T-helper 2 cell treated with Interferon-gamma antibody and Interleukin-4, amounts not matched to agents 5 μg/mL and 100 μg/mL, for 36 hours (primary cell): ENCODE measurements at places on chromosomes 4 and X.

DNA sequence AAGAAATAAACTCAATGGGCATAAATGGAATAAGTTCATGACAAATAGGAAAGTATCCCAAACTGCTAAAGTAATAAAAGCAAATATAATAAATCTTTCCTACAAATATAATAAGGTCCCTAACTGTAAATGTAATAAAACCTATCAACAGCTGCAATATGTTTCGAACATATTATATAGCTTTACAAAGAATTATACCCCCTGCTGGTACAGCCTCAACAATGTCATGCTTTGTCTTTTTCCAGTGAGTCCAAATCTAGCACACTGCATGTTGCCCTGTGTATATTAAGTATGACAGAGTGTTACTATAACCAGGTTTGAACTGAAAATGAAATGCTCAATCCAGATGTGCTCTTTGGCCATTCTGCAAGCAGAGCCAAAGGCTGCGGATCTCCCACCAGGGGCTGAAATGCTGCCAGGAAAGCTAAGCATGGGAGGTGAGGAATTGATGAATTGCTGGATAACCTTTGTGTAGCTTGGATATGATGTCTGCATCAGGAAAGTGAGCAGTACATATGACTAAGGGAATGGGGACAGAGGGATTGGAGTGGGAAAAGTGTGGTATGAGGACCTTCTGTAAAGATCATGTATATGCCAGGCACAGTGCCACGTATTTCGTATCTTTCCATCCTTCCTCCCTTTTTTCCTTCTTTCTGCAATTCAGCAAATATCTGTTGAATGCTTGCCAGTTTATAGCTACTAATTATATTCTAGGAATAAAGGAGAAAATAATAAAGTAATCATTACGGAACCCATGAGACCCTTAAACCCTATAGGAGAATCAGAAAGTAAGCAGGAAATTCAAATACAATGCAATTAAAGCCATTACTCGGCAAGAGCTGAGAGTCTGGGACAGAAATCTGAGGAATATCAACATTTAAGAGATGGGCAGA, 954.6 kb upstream of the LCORL start:
- DNase-seq, result no peak

- DNase-seq, result no peak
These were observed 11.4 kb downstream of the UBE2D3 start for GRCh38 chr4:102815981-102816380.

DNA sequence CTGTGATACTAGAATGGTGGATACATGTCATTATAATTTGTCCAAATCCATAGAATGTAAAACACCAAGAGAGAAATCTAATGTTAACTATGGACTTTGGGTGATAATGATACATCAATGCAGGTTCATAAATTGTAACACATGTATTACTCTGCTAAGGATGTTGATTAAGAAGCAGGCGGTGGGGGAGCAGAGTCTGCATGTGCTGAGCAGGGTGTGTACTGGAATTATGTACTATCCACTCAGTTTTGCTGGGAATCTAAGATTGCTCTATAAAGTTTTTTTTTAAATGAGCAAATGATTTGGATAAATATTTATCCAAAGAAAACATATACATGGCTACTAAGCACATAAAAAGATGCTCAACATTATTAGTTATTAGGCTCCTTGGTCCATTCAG, 15.0 kb upstream of the MANBA start:
- no peak for DNase-seq

DNA sequence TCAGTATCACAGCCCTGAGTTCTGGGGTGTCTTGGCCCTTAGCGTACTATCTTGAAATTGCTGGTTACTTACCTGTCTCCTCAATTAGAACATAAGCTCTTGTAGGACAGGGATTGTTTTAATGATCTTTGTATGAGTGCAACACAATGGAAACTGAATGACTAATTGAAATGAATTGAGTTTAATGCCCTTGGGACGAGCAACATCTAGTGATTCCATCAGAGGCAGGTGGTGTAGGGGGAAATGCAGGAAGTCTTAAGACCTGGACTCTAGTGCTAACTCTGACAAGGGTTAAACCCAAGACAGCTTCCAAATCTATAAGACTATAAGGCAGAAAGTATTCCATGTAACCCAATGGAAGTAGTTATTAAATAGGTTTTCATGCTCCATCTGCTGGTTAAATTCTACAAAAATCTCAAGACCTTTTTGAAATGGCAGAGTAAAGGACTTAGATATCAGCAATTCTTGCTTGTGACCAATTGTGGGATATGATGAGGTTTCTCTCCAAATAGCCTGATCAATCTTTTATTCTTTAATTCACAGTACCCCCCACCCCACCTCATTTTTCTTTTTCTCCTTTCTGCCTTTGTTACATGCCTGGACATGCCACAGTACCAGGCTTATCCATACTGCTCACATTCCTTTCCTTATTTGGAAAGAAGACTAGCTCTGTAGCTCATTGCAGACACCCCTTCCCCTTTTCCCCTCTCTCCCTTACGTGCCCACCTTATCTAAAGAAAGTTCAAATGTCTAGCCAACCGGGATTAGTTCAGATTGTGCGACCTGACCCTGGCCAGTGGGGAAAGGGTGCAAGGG, 340.8 kb downstream of the PAPSS1 start:
- DNase-seq, result no peak

GRCh38 chr4:87053176-87053658, 118.4 kb downstream of the AFF1 start:
- no peak for DNase-seq

DNA sequence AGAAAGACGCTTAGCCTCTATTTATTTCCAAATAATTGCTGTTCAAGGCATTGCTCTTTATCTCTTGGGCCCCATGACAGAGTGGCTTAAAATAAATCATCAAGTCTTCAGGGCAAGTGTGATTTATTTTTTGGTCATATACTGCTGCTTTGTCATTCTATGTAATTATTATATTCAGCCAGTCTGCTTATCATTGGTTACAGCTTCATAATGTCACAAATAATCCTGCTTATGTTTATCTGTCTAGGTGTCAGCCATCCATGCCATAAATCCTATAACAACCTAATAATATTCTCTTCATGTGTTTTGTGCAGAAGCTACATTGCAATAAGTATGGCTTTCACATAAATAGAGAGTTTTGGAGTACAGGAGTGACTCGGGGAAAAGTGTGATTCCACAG, 41.0 kb downstream of the HHIP start:
- DNase-seq, result no peak

- no peak for DNase-seq
These were observed 43.6 kb downstream of the CD99L2 start for GRCh38 chrX:150854856-150855255.

- DNase-seq, result no peak
These were observed 4.0 kb upstream of the ZFX start for GRCh38 chrX:24145303-24146186.
